Uterus (tissue), 4 donors: ENCODE measurements at places on chromosomes 11 and 22. TPM values are rescaled to one million over a fixed set of nuclear protein-coding genes. Genes with fewer than 3 reads are reported as not detected.

HMOX1 gene
- total RNA-seq = 7.2 TPM

GRCh38 chr11:57155838-57156607, 25.7 kb upstream of the LRRC55 start:
- no peak for DNase-seq

TRPC6 gene
- 27.5 TPM for total RNA-seq

DNA sequence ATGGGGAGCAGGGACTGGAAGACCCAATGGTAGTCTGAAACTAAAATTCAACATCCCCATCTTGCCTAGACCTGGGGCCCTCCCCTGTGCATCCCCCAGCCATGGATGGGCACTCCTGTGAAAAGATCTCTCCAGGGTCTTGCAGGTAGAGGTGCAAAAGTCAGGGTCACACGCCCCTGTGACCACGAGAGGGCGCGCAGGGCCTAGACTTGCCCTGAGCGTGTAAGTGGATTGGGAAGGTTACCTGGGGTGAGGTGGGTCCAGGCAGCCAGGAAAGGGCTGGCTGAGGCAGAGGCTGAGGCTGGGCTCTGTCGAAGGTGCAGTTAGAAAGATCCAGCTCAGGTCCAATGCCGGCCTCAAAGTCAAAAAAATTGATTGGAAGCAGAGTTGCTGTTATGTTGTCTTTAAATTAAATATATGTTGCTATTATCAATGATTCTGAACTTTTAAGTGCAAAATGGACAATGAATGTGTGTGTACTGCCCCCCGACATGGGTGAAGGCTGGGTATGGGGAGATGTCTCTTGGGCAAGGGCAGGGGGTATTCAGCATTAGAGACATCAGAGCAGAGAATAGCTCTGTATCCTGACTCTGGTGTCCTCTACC, 4.8 kb upstream of the POU2F3 start:
- peak; percentile 54 for DNase-seq

DNA sequence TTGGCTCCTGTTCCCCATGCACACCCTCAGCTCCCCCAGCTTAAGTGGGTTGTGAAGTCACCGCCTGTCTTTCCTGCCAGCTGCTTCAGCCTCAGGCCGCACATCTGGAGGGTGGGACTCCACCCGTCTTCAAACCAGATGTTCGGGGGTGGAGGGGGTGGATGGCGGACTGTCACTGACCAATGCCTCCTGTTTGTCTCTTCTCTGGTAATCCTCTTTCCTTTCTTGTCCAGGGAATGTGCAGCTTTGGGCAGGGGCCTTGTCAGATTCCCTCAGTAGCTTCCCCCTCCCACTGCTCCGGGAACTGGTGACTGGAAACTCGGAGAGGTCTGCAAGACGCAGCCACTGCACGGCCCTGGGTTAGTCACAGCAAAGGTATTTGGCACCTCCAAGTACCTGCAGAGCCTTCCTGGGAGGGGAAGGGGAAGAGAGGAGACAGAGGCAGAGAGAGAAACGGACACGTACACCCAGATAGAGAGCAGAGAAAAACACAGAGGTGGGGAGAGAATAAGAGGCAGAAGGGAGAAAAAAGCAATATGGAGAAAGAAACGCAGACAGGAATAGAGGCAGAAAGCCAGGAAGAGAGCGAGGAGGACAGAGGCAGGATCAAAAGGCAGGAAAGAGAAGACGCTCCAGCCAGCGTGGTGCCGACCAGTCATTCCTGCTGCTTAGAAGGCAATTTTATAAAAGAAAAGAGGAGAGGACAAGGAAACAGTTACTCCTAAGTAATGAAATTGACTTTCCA, 56.1 kb upstream of the TIMP3 start:
- DNase-seq = peak; percentile 59

- DNase-seq = no peak
These were observed 604 bp upstream of the GANAB start for GRCh38 chr11:62646825-62647608.

GRCh38 chr22:22002526-22003055, 20.0 kb upstream of the TOP3B start:
- no peak for DNase-seq

GRCh38 chr22:24763872-24764485, 10.5 kb downstream of the PIWIL3 start:
- no peak for DNase-seq

DNA sequence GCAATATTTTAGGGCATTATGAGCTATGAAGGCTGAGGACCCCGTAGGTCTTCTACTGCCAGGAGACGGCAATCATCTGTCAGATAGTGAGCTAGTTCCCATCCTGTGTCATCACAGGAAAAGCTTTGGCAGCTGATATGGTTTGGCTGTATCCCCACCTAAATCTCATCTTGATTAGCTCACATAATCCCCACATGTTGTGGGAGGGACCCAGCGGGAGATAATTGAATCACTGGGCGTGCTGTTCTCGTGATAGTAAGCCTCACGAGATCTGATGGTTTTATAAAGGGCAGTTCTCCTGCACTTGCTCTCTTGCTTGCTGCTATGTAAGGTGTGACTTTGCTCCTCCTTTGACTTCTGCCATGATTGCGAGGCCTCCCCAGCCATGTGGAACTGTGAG, 18.1 kb downstream of the CSRP3 start:
- no peak for DNase-seq

- no peak for DNase-seq
These were observed 7.5 kb downstream of the NARS2 start for GRCh38 chr11:78567209-78567608.
